ENCODE measurements at places on chromosomes 4 and X. TPM values are rescaled to one million over a fixed set of nuclear protein-coding genes. Genes with fewer than 3 reads are reported as not detected.

- 0 out of 2 replicates have a peak, but pooled peaks cover under 1% of the 10 kb centered on the region for H3K4me1 ChIP-seq
Measured at GRCh38 chr4:112173593-112174558, 28.6 kb downstream of the FAM241A start.

- H3K4me3 ChIP-seq: no peak overlapping the region
- H3K4me1 ChIP-seq: peaks cover 12% of the 10 kb centered on the region
- no peak overlapping the region for H3K27ac ChIP-seq
- H3K36me3 ChIP-seq: peaks cover 51% of the 10 kb centered on the region
- H3K27me3 ChIP-seq: no peaks in the 10 kb centered on the region
Measured at GRCh38 chr4:6968496-6968895, 58.9 kb downstream of the TBC1D14 start.

DNA sequence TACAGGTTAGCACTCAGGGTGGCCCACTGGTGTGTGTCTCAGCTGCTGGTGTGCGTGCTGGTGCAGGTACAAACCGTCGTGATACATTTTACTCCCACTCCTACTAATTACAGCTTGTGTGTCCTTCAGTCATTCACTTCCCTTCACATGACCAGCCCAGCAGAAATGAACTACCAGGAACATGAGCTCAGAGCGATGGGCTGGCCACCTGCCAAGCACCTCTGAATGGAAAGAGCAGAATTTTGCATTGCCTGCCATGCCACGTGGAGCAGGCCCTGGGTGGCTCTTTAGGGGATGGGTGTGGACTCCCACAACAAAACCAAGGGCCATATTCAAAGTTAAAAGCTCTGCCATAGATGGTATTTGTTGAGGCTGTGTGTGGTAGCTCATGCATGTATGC is 58.9 kb upstream of the PGM2 start:
- H3K27ac ChIP-seq: no peak overlapping the region

DNA sequence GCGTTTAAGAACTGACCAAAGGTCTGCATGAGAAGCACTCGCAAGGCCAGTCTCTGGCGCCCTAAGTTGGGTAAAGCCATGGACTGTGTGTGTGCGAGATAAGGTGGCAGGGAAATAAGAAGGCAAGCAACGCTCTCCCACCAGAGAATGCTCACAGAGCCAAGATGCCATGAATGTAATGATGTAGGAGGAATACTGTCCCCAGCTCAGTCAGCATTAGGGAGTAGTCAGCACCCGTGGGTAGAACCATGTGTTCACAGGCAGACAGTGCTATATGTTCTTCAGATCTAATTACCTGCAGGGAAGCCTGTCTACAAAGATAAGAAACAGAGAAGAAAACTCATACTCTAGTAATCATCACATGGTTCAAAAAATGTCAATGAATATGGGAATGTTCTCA is 68.8 kb downstream of the SEC24D start:
- H3K4me1 ChIP-seq: peaks cover 16% of the 10 kb centered on the region
- H3K4me3 ChIP-seq: no peak overlapping the region
- no peaks in the 10 kb centered on the region for H3K27me3 ChIP-seq
- peak; percentile 73 for DNase-seq
- H3K36me3 ChIP-seq: peaks cover 36% of the 10 kb centered on the region

GRCh38 chr4:87225936-87226335 is 5.5 kb upstream of the KLHL8 start:
- no peaks in the 10 kb centered on the region for H3K36me3 ChIP-seq
- H3K27ac ChIP-seq: no peak overlapping the region
- peaks cover 7% of the 10 kb centered on the region for H3K4me1 ChIP-seq
- no peaks in the 10 kb centered on the region for H3K27me3 ChIP-seq
- H3K4me3 ChIP-seq: no peak overlapping the region

- H3K36me3 ChIP-seq: no peaks in the 10 kb centered on the region
- no peak overlapping the region for H3K27ac ChIP-seq
- DNase-seq: no peak
- H3K4me3 ChIP-seq: no peak overlapping the region
- no peaks in the 10 kb centered on the region for H3K4me1 ChIP-seq
Measured at GRCh38 chr4:158581161-158581560, 59.5 kb downstream of the RXFP1 start.

DNA sequence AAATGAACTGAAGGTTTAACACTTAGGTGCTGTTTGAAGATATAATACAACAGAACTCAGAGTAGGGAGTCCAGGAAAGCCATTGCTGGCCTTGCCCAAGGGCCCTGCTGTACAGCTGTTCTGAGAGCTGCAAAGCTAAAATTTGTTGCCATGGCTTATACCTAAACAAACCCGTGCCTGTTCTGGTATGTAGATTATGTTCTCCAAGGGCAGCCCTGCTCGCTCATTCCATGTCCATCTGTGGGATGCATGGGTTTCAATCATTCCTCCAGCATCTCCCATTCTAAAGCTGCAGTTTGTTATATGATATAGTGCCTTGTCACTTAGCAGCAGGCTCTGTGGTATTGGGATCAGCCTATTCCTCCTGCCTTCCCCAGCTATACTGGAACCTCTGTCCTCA is 80.8 kb upstream of the BMPR1B start:
- H3K4me1 ChIP-seq: no peaks in the 10 kb centered on the region
- DNase-seq: no peak
- H3K27ac ChIP-seq: no peak overlapping the region
- no peaks in the 10 kb centered on the region for H3K36me3 ChIP-seq
- peaks cover 20% of the 10 kb centered on the region for H3K27me3 ChIP-seq

- H3K4me1 ChIP-seq: peaks cover 4% of the 10 kb centered on the region
- no peak for DNase-seq
- H3K27ac ChIP-seq: no peak overlapping the region
- no peaks in the 10 kb centered on the region for H3K27me3 ChIP-seq
- no peak overlapping the region for H3K4me3 ChIP-seq
Measured at GRCh38 chrX:57119416-57119815, 1.9 kb downstream of the SPIN2B start.

- no peaks in the 10 kb centered on the region for H3K27me3 ChIP-seq
- 0 out of 3 replicates have a peak, but pooled peaks cover 3% of the 10 kb centered on the region for H3K4me1 ChIP-seq
- DNase-seq: no peak
- H3K36me3 ChIP-seq: no peaks in the 10 kb centered on the region
- no peak overlapping the region for H3K27ac ChIP-seq
Measured at GRCh38 chr4:1171311-1172227, 814 bp downstream of the SPON2 start.

DNA sequence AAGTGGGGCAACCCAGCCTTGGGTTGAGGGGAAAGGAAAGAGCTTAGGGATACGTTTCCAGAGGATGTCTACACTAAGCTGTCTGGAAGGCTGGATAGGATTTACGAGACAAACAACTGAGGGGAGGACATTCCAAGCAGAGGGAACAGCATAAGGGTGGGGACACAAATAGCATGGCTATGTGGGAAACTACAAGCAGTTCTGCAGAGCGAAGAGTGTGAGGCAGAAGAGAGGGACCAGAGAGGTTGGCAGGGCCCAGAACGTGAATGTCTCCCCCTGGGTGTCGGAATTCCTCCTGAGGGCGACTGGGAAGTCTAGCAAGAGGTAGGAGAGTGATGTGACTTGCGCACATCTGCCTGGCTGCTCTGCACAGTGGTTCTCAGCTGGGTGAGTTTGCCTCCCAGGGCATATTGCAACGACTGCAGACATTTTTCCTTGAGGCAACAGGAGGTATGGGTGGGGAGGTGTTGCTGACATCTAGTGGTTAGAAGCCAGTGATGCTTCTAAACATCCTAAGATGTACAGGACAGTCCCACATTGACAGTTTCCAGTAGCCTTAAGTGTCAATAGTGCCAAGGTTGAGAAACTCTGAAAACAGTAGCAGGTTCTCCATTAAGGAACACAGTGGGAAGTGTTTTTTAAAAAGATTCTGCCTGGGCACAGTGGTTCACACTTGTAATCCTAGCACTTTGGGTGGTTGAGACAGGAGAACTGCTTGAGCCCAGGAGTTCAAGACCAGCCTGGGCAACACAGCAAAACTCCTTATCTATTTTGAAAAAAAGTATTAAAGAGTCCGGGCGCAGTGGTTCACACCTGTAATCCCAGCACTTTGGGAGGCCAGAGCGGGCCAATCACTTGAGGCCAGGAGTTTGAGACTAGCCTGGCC is 9.2 kb downstream of the NDUFA1 start:
- no peaks in the 10 kb centered on the region for H3K4me1 ChIP-seq
- peaks cover 25% of the 10 kb centered on the region for H3K36me3 ChIP-seq
- H3K4me3 ChIP-seq: no peak overlapping the region
- H3K27ac ChIP-seq: no peak overlapping the region
- H3K27me3 ChIP-seq: no peaks in the 10 kb centered on the region
- DNase-seq: peak; percentile 32

DNA sequence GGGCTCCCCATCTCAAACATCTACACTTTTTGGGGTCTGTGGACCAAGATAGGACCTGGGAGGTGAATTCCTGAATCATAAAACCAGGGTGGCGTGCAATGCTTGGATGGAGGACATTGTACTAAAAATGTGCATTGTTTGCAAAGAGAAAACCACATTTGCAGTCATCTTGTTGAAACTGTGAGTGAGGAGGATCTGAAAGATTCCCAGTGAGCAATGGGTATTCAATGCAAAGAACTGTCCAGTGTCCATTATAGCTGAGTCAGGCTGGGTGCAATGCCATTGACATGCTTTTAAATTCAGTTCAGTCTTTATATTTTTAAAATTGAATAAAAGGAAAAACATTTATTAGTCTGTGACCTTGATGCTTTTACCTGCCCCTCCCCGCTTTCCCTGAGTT is 215.7 kb downstream of the STK32B start:
- no peak overlapping the region for H3K27ac ChIP-seq
- DNase-seq: no peak
- H3K4me1 ChIP-seq: no peaks in the 10 kb centered on the region
- no peaks in the 10 kb centered on the region for H3K27me3 ChIP-seq

DNA sequence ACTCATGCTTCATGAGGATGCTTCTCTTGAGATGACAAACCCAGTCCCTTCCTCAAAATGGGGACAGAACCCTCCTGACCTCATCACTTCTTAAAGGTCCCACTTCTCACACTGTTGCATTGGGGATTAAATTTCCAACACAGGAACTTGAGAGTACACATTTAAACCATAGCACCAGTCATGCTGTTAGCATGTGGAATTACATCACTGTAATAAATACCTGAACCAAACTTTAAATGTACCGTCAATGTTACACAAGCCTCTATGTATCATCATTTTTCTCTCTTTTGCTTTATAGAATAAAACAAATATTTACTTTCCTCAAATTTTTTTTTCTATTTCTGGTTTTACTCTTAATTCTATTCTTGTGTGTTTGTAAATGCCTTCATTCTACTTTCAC is 448.2 kb downstream of the CCSER1 start:
- no peaks in the 10 kb centered on the region for H3K36me3 ChIP-seq
- no peaks in the 10 kb centered on the region for H3K4me1 ChIP-seq
- DNase-seq: no peak
- H3K27ac ChIP-seq: no peak overlapping the region
- no peaks in the 10 kb centered on the region for H3K27me3 ChIP-seq
- H3K4me3 ChIP-seq: no peak overlapping the region

GRCh38 chrX:148878371-148878770 is 378.0 kb downstream of the AFF2 start:
- H3K4me3 ChIP-seq: no peak overlapping the region
- no peaks in the 10 kb centered on the region for H3K27me3 ChIP-seq
- no peak for DNase-seq

DNA sequence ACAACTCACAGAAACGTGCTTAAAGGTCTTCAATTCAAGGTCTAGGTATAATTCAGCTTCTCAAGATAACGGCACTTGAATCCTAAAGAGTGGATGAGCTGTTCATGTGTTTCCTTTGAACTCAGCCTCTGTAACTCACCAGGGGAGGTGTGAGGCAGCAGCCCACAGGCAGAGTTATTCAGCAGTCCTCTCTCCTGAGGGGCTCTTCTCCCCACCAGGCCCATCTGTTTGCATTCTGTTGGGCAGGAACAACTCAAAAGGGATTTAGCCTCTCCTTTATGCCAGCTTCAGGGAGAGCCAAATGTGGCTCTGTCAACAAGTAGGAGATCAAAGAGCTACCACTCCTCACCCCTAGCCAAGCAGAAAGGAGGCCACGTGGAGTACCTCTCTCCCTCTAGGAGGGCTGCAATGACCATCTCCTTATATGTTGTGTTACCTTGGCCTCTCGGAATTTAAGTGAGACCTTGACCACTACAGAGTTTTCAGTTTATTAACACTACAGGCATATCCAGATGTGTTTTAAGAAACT is 151.2 kb downstream of the SPATA18 start:
- no peak overlapping the region for H3K27ac ChIP-seq
- no peaks in the 10 kb centered on the region for H3K36me3 ChIP-seq
- H3K27me3 ChIP-seq: no peaks in the 10 kb centered on the region
- no peak for DNase-seq
- H3K4me1 ChIP-seq: no peaks in the 10 kb centered on the region

DNA sequence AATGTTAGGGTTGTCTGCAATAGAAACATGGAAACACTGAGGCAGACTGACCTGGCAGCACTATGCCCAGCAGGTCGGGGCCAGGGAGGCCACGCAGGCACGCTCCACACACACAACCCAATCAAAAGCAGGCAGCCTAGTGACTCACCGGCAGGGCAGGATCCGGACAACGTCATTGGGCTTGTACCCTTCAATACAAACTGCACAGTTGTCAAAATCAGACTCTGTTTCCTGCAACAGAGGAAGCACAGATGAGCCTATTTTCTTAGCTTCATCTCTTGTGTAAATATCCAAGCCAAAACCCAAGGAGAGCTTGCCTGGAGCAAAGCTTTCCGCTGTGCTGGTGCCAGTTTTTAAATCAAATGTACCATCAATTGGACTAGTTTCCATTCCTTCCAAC is 185.8 kb downstream of the RNF150 start:
- no peak overlapping the region for H3K4me3 ChIP-seq
- no peaks in the 10 kb centered on the region for H3K4me1 ChIP-seq
- H3K27me3 ChIP-seq: no peaks in the 10 kb centered on the region
- DNase-seq: no peak
- no peak overlapping the region for H3K27ac ChIP-seq

DNA sequence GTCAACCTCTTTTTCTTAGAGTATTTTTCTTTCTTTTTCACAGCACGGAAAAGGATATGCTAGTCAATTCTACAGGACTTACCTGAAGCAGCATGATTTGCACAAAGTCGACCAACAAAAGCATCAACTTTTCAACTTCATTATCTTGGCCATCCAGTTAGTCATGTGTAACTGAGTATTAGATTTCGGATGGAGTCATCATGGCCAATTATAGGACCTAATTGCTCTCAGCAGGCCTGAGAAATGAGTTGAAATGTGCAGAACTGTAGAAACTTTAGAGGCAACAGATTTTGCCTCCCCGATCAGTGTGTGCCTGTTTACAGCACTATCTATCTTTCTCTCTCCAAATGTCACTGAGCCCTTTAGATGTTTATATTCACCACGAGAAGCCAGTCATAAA is 41.0 kb downstream of the PCDH10 start:
- no peak for DNase-seq
- no peaks in the 10 kb centered on the region for H3K27me3 ChIP-seq
- H3K4me3 ChIP-seq: no peak overlapping the region
- no peaks in the 10 kb centered on the region for H3K4me1 ChIP-seq
- H3K36me3 ChIP-seq: no peaks in the 10 kb centered on the region

GRCh38 chrX:25072247-25072646 is 56.5 kb upstream of the ARX start:
- no peaks in the 10 kb centered on the region for H3K27me3 ChIP-seq
- H3K4me3 ChIP-seq: no peak overlapping the region
- no peak overlapping the region for H3K27ac ChIP-seq

Gene KLHL2
- total RNA-seq: 5.5 TPM

Gene FAM133A
- total RNA-seq: 0.11 TPM

Gene TCEAL6
- not detected for total RNA-seq

Gene TRAM1L1
- total RNA-seq: not detected

Gene TMEM271
- total RNA-seq: not detected
